Activated effector memory CD4-positive, alpha-beta T cell treated with Interleukin-2 at 50 U/mL for 16 hours (primary cell): ENCODE measurements at places on chromosomes 5 and 9.
A peak's percentile ranks its signal among the peaks of the same experiment; 100 is the strongest.

- DNase-seq: no peak
Measured at GRCh38 chr9:37187292-37187691, 66.9 kb downstream of the ZCCHC7 start.

DNA sequence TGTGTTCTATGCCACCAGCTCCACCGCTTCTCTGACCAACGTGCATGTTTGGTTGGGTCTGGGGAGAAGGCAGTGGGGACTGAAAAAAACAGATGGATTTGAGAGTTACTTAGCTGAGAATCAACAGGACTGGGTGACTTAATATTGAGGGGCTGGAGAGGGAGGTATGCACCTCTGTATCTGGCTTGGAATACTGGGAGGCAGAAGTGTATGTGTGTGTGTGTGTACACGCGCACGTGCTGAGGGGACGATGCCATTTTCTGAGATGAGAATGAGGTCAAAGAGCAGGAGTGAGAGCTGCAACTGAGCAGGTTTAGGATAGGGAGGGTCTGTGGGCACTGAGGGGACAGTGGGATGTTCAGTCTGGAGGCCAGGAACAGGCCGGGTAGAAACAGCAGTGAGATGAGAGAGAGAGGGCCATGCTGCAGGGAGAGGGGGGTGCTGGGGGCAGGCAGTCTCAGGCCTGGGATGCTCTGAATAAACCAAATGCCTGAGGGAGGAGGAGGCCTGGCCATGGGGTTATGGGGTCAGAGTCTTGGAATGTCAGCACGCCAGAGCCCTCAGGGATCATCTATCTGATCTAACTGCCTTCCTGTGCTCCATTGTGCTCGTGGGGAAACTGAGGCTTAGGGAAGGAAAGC lies 14.0 kb downstream of the PDGFRB start:
- DNase-seq: no peak

GRCh38 chr9:19372567-19372966 lies 7.5 kb downstream of the RPS6 start:
- DNase-seq: no peak

DNA sequence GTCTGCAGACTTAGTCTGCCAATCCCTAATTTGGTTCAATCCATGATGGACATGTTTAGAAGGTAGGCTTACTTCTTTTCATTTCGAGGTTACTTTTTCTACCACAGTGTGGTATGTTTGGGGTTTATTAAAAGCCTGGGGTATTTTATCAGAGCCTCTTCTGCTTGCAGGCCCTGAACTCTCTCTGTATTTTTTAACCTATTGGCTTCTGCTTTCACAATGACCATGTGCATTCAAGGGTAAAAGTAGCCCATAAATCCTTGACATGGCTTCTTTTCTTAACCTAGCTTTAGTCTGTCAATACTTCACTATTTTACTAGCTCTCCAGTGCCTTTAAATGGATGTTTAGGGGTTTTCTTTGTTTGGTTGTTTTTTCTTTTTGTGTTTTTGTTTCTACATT lies 286.6 kb downstream of the FER start:
- no peak for DNase-seq

DNA sequence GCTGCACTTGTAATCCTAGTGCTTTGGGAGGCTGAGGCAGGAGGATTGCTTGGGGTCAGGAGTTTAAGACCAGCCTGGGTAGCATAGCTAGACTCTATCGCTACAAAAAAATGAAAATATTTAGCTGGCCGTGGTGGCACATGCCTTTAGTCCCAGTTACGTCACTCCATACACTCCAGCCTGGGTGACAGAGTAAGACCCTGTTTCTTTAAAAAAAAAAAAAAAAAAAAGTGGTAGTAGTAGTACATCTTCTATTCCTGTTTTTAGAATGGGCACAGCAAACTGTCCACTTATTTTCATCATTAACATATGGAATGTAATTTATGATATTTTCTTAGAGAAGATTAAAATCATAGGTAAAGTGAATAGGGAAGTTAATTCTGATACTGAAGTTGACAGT lies 48.2 kb downstream of the TRIO start:
- no peak for DNase-seq

GRCh38 chr5:88713818-88714217 lies 169.2 kb downstream of the MEF2C start:
- DNase-seq: no peak

GRCh38 chr5:81750308-81751008 lies 439 bp downstream of the SSBP2 start:
- peak; percentile 12 for DNase-seq

GRCh38 chr5:75993183-75993582 lies 90.0 kb upstream of the SV2C start:
- DNase-seq: no peak
